HFFc6 (cell line): ENCODE measurements at places on chromosomes 12 and 14. TPM values are rescaled to one million over a fixed set of nuclear protein-coding genes. Genes with fewer than 3 reads are reported as not detected.

Gene FBXW8
- total RNA-seq: 14.3 to 19.4 TPM (median 19.2 TPM) in 3 replicates

DNA sequence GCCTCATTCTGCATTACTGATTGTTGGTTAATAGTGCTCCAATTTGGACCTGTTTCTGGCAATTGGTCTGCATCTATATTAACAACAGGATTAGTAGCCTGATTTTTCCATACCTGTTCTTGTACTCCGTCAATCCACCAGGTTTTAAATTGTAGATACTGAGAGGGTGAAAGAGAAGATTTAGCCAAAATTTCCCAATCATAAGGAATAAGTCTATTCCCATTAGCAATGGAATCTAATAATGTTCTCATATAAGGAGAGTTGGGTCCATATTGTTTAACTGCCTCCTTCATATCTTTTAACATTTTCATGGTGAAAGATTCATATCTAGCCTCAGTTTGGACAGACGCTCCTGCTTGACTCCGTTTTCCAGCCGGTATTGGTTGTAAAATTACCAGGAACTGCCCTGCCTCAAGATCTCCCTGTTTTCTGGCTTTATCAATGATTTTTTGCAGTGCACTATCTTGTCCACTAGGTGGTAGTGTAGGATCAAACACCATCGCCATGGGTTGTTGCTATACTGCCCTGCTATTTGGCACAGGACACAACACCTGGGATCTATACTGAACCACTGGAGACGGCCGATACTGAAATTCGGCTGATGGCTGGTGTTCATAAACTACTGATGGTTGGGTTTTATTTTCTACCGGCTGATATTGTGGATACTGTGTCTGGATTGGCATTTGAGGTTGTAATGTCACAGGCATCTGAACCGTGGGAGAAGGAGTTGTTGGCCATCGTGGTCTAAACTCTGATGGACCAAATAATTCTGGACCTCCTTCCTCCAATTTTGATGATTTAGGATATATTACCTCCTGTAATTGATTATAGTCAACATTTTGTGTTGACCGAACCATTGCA lies 25.2 kb downstream of the DHRS4L2 start:
- peaks cover 9% of the 10 kb centered on the region for H3K4me1 ChIP-seq
- H3K27ac ChIP-seq: no peak overlapping the region
- no peak overlapping the region for H3K4me3 ChIP-seq
- H3K27me3 ChIP-seq: peaks cover 7% of the 10 kb centered on the region
- H3K36me3 ChIP-seq: no peaks in the 10 kb centered on the region; the same call in 1 of the 2 replicates

GRCh38 chr12:66055837-66056319 lies 74.7 kb downstream of the LLPH start:
- no peak for DNase-seq
- peaks cover 7% of the 10 kb centered on the region for H3K4me1 ChIP-seq
- H3K27me3 ChIP-seq: peaks cover 5% of the 10 kb centered on the region
- H3K4me3 ChIP-seq: no peak overlapping the region

DNA sequence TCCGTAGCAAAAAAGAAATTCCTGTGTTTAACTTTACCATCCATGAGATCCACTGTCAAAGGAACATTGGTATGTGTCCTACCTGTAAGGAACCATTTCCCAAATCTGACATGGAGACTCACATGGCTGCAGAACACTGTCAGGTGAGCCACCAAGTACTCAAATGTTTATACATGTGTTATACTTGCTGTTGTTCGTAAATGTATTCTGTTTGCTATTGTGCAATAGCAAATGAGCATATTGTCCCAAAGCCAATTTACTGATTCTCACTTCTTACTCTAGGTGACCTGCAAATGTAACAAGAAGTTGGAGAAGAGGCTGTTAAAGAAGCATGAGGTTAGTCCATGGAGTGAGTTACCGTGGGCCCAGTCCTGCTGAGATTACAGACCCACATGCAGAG lies 9.4 kb downstream of the TRAFD1 start:
- no peak for DNase-seq
- H3K27ac ChIP-seq: no peak overlapping the region
- H3K27me3 ChIP-seq: no peaks in the 10 kb centered on the region

DNA sequence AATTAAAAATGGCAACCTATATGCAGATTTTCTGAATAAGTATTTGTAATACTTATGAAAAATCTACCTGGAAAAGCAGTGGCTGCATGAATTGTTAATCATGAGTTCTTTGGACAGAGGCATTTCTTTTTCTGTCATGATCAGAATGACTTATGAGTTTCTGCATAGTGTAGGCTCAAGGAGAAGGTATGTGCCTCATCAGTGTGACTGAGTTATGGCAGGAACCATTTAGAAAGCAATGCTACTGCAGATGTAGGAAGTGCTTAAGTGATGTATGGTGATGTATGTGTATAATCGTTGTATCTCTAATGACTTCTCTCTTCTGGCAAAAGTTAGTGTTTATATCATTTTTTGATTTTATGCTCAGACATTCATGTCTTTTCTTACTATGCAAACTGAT lies 816.4 kb upstream of the FBXO33 start:
- no peak overlapping the region for H3K27ac ChIP-seq
- DNase-seq: no peak
- H3K4me1 ChIP-seq: no peaks in the 10 kb centered on the region
- no peak overlapping the region for H3K4me3 ChIP-seq

DNA sequence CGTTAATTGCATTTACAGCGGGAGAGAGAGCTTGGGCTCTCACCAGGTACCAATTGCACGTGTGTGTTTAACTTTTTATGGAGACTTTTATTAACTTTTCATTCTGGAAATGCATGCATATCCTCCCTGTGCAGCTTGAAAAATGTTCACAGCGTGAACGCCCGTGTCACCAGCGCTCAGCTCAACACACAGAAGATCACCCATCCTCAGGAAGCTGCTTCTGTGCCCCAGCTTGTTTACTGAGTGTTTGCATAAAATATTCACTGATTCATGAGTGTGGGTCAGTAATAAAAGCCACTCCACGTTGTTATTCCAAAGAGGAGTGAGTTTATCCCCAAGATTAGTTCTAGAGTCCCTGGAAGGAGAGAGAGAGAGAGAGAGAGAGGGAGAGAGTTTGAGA lies 75.5 kb upstream of the FZD10 start:
- H3K4me3 ChIP-seq: no peak overlapping the region
- no peaks in the 10 kb centered on the region for H3K27me3 ChIP-seq
- H3K27ac ChIP-seq: no peak overlapping the region
- H3K36me3 ChIP-seq: peaks cover 4% of the 10 kb centered on the region
- no peaks in the 10 kb centered on the region for H3K4me1 ChIP-seq
- no peak for DNase-seq

DNA sequence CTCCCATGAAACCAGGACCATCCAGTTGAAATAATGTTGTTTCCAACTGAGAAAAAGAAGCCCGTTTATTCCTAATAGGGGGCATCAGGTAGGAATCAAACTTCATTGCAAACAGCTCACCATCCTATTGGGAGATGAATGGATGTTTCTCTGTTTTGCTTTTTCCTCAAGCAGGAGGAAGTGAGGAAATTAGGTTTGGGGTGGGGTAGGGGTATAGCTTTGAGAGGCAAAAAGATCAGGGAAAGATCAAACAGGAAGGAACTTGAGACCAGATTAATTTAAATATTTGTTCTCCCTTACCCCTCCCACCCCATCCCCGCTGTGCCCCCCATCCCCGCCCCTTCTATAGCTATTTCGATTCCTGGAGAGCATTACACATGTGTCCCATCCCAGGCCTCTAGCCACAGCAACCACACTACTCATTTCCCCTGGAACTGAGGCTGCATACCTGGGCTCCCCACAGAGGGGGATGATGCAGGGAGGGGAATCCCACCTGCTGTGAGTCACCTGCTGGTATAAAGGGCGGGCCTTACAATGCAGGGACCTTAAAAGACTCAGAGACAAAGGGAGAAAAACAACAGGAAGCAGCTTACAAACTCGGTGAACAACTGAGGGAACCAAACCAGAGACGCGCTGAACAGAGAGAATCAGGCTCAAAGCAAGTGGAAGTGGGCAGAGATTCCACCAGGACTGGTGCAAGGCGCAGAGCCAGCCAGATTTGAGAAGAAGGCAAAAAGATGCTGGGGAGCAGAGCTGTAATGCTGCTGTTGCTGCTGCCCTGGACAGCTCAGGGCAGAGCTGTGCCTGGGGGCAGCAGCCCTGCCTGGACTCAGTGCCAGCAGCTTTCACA lies at the start of gene IL23A:
IL23A (plus strand) TSS at position 577 of the 850 bp plus-strand sequence; CDS start at position 738, 161 bp downstream.
- DNase-seq: no peak
- peaks cover 15% of the 10 kb centered on the region for H3K4me1 ChIP-seq
- peaks cover 9% of the 10 kb centered on the region for H3K27me3 ChIP-seq
- H3K4me3 ChIP-seq: no peak within 1 kb of the TSS
- peak within 1 kb of the TSS; percentile 41 for H3K27ac ChIP-seq

DNA sequence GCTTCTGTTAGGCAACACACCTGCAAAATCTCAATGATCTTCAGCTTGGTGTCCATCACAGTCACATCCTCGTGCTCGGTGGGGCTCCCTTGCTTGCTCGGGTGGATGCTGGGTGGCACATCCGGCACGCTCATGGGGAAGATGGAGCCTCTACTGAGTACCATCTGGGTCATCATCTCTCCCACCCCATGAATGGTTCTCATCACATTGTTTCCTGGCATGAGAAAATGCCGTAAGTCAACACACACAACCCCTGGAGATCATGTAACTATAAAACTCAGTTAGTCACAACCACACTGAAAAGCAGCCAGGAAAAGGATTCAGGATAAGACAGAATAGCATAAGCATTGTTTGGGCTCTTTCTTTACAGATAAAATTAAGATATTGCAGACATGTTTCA lies 201.1 kb downstream of the ITPR2 start:
- no peak for DNase-seq
- H3K4me3 ChIP-seq: no peak overlapping the region
- H3K27ac ChIP-seq: peak overlapping the region; percentile 30; the same call in 1 of the 2 replicates
- H3K4me1 ChIP-seq: peaks cover 86% of the 10 kb centered on the region
- no peaks in the 10 kb centered on the region for H3K27me3 ChIP-seq
- H3K36me3 ChIP-seq: peaks cover 4% of the 10 kb centered on the region

- DNase-seq: no peak
- H3K27me3 ChIP-seq: peaks cover 5% of the 10 kb centered on the region
- H3K4me1 ChIP-seq: peaks cover 6% of the 10 kb centered on the region; the same call in 1 of the 2 replicates
- no peak overlapping the region for H3K27ac ChIP-seq
- no peak overlapping the region for H3K4me3 ChIP-seq
These were observed 190.6 kb downstream of the TTC8 start for GRCh38 chr14:89015016-89015415.

DNA sequence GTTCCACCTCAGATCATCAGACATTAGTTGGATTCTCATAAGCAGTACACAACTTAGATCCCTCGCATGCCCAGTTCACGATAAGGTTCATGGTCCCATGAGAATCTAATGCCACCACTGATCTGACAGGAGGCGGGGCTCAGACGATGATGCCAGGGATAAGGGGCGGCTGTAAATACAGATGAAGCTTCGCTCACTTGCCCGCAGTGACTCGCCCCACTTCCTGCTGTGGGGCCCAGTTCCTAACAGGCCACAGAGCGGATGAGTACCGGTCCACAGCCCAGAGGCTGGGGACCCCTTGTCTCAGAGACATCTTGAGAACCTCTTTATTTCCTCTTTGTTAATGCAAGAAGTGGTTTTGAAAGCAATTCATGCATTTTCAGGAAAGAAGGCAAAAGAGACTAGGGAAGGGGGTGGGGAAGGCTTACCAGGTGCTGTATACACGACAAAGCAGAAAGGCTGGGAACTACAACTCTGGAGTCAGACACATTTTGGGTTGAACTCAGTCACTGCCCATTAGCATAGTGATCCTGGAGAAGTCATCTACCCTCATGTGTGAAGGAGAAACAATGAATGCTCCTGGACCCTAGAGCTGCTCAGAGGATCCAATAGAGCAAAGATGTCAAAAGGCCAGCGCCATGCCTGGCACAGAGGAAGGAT lies 68.7 kb downstream of the EID3 start:
- no peak overlapping the region for H3K27ac ChIP-seq
- DNase-seq: no peak
- H3K36me3 ChIP-seq: peaks cover 23% of the 10 kb centered on the region
- no peaks in the 10 kb centered on the region for H3K27me3 ChIP-seq
- H3K4me1 ChIP-seq: peaks cover 36% of the 10 kb centered on the region

DNA sequence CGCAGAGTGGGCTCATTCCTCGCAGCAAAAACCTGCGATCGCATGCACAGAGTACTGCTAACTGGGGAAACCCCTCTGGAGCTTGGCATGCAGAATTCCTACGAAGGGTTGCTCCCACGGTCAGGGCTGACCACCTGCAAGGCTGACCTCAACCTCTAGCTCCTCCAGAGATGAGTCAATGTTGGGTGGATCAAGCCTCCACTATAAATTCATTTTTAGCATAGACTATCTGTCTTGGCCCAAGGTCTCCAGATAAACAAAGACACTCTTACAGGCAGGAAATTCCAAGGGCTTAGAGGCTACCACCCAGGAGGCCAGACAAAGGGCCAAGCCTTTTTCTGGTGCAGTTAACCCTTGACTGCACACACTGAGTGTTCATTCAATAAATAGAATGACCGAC lies 296.5 kb downstream of the TMEM132D start:
- H3K4me1 ChIP-seq: no peaks in the 10 kb centered on the region
- no peak overlapping the region for H3K27ac ChIP-seq
- DNase-seq: no peak
- peaks cover 1% of the 10 kb centered on the region; the same call in 1 of the 2 replicates for H3K27me3 ChIP-seq

DNA sequence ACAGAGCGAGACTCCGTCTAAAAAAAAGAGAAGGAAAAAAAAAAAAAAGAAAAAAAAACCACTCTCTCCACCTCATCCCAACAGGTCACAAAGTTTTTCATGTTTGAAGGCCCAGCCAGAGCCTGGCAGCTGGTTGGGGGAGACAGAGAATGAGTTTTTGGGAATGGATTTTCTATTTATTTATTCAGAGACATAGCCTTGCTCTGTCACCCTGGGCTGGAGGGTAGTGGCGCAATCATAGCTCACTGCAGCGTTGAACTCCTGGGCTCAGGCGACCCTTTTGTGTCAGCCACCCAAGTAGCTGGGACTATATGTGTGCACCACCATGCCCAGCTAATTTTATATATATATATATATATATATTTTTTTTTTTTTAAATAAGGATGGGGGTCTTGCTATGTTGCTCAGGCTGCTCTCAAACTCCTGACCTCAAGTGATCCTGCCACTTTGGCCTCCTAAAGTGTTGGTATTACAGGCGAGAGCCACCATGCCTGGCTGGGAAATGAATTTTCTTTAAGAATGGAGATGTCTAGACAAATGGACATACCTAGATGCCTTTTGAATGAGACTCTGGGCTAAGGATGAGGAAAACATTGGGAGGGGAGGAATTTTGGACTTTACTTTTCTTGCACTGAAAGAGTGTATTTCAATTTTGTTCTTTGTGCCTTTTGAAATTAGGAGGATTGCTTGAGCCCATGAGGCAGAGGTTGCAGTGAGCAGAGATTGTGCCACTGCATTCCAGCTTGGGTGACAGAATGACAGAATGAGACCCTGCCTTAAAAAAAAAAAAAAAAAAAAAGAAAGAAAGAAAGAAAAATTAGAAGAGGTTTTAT lies 16.9 kb upstream of the PPP1R1A start:
- H3K4me1 ChIP-seq: 0 out of 2 replicates have a peak, but pooled peaks cover 6% of the 10 kb centered on the region
- no peak for DNase-seq
- H3K36me3 ChIP-seq: no peaks in the 10 kb centered on the region
- H3K27me3 ChIP-seq: peaks cover 27% of the 10 kb centered on the region

DNA sequence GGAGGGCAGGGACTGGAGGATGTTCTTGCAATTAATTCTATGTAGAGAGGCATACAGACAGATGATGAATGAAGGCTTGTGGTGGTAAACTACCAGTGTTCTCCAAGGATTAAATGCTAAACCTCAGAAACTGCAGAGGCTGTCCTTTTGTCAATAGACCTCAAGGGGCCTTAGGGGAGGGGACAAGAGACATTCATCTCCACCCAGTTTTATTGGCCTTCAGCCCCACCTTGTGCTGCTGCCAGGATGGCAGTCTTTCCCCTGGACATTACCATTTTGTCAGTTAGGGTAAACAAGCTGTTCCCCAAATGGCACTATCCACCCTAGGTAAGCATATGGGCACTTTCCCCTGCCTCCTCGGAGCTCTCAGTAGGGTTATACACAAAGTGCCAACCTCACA lies 4.9 kb upstream of the SMAGP start:
- H3K27me3 ChIP-seq: no peaks in the 10 kb centered on the region; the same call in 1 of the 2 replicates
- H3K4me1 ChIP-seq: peaks cover 24% of the 10 kb centered on the region
- DNase-seq: no peak
- H3K27ac ChIP-seq: no peak overlapping the region
- H3K36me3 ChIP-seq: no peaks in the 10 kb centered on the region
